NCI-H524 (cell line): ENCODE measurements at places on chromosomes 7 and 10.

GRCh38 chr7:42197451-42197850 is 39.6 kb downstream of the GLI3 start:
- DNase-seq, result no peak

GRCh38 chr10:51010977-51011376 is 63.3 kb upstream of the PRKG1 start:
- peak; percentile 6 for DNase-seq

GRCh38 chr7:158588878-158589442 is 1.3 kb upstream of the PTPRN2 start:
- no peak for DNase-seq

DNA sequence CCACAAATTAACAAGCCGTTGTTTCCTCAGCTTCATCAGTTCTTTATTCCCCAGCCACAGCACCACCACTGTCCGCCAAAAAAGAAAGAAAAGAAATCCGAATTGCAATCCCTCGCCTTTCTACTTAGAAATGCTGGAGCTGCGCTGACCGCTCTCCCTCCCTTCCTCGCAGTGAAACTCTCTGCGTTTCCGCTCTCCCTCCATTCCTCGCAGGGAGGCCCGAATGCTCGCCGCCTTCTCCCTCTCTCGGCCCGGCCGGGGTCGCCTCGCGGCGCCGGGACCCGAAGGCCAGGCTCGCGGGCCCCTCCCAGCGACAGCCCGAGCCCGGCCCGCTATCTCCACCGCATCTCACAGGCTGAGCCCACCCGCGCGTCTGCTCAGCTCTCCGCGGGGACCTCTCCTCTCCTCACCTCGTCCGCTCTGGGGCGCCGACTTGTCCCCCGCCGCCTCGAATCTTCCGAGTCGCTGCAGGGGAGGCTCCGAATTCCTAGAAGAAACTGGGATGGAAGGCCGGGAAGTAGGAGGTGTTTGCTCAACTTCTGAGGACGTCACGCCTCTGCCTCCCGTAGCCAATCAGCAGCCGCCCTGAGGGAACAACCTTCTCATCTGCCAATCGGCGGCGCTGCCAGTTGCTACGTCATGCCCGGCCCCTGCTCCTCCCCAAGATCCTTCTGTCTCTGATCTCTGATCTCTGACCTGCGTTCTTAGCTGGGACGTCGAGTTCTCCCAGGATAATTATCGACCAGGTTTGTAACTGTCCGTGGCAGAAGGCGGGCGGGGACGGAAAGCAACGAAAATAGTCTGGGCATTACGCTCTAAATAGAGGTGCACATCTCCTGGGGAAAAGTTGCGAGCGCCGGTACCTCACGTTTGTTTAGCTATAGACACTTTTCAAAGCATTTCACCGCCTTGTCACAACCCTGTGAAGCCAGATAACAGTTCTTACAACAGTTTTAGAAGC is at the start of gene AASS:
TSS of gene AASS (minus strand) at position 499 of the 961 bp plus-strand sequence. CDS start 10,523 bp downstream, outside the sequence.
- peak; percentile 92 for DNase-seq

- DNase-seq, result peak; percentile 63
Observed at GRCh38 chr7:54932818-54933543, 85.8 kb upstream of the EGFR start.

DNA sequence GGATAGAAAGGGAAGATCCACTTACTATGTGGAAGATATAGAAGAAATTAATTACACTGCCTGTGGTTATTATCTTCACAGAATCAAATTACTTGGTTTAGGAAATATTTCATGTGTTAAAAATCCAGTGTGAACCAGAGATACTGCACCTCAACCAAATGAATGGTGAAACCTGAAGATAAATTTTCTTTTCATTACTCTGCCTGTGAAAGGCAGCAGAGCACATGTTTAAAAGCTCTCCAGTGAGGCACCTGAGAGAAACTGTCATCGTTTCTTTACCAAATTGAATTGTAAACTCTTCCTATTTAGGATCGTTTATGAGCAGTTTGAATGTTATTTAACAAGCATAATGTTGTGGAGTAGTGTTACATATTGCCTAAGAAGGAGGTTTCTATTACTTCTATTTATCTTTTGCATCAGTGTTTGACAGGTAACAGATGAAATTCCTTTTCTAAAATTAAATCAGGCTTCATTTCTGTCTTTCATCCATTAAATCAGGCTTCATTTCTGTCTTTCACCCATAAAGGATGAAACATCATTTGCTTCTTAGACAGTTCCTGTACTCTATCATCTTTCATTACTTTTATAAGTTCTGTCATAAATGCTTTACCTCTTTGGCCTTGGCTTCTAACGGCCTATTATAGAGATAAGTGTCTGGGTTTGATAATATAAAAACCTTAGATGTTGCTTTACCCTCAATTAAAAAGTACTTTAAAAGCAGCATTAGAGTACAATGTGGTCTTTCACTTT is 266.6 kb downstream of the NXPH1 start:
- no peak for DNase-seq

GRCh38 chr7:137755846-137756651 is 90.7 kb downstream of the DGKI start:
- no peak for DNase-seq

DNA sequence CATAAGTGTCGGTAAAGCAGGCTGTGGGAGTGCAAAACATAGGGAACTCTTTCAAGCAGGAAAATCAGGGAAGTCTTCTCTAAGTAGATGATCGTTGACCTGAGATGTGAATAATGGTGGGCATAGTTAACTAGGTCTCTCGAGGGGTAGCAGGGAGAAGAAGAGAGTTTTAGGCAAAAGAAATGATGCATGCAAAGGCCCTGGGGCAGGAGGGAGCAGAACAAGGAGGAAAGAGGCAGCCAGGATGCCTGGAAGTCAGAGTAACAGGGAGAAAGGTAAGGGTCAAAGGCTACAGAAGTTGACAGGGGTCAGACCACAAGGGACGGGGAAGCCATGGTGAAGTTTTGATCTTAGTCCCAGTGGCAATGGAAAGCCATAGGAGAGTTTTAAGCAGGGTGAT is 47.8 kb upstream of the PAX2 start:
- no peak for DNase-seq

DNA sequence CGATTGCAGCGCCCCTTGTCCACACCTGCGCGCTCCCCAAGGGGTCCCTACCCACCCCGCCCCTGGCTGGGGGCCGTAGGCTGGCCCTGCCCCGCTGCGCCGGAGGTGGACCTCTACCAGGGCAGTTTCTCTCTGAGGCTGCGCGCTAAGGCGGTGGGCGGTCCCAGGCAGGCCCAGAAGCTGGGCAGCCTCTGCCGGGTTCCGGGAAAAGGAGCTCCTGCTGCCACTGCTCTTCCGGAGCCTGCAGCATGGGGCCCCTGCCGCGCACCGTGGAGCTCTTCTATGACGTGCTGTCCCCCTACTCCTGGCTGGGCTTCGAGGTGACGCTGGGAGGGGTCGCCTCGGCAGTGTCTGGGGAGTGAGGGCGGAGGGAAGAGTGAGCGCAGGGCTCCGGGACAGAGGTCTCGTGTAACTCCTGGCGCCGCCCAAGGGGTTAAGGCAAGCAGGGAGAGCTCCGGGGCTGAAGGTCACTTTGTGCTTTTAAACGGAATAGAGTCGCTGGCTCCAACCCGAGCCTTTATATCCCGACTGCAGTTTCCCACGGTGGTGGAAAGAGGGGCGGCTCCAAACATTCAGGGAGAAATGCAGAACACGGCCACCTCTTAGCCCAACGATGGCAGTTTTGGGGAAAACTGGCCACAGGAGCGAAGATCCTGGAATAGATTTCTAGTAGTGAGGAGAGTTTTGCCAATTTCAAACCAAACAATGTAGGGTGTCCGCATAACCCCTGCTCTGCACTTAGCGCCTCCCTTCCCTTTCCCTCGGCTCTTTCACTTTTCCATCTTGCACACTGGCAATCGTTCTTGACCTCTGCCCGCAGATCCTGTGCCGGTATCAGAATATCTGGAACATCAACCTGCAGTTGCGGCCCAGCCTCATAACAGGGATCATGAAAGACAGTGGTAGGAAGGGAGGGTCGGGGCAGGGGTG is at the start of gene GSTK1:
TSS of gene GSTK1 (plus strand) at position 176 of the 930 bp plus-strand sequence. CDS start at position 249, 73 bp downstream.
- peak; percentile 30 for DNase-seq

DNA sequence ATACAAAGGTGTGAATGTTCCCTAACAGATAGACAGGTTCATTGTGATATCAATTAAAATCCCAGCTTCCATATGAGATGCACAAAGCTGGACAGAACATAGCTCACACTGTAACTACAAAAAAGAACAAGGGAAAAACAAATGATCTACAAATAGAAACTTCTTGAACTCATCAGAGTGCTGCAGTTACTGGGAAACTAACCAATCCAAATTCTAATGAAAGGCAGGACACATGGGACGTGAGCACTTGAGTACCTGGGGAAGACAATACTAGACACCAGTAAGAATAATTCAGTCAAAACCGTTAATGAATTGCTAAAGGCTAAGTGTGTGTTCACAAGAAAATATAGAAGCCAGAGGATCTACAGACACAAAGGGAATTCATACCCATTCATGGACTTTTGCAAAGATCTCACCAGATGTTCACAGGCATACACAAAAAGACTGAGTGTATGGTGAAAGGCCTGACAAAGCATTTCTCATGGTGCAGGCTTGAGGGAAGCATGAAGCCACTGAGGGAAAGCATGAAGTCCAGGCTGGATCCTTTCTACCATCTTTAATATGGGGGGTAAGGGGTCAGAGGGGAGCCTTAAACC is 7.8 kb upstream of the GPR22 start:
- DNase-seq, result no peak

DNA sequence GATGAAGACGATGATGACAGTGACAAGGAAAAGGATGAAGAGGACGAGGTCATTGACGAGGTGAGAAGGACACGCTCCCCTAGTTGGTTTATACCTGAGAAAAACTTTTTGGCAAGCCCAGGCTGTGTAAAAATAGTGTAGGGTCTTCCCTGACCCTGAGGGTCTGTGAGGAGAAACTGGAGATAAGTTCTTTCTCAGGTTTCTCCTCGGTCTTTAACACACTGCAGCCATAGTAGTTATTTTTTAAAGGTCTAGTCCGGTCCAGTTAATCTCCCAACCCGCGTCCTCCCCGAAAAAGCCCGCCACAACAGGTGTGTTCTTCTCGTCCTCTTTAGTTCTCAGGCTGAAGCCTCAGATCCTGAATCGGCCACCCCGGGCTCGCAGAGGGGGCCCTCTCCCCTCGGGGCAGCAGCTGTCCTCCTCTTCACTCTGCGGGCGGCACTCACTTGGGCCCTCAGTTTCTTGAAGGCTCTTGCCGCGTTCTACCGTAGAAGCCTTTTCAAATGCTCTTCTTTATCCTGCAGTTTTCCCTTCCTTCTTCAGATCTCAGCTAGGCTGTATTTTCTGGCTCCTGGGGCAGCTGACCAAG is 411 bp downstream of the BCCIP start:
- DNase-seq, result no peak

GRCh38 chr10:47244560-47245500 is 55.2 kb upstream of the GDF10 start:
- DNase-seq, result no peak

- no peak for DNase-seq
Observed at GRCh38 chr10:130455111-130455695, 319.0 kb downstream of the GLRX3 start.

DNA sequence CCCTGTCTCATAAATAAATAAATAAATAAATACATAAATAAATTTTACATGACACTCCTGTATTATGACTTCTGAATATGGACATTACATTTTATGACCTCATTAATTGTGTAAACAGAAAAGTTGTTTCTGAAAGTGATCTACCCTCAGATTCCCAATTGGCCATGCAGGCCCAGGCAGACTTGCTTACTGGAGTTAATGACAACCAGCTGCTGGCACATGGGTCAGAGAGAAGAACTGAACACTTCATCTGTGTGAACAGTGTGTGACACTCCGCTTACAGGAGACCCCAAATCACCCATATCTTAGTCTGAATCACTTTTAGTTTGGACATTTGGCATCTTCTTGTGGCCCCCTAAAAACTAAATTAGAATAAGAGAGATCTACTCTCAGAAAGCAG is 31.4 kb downstream of the PARP12 start:
- no peak for DNase-seq
